ENCODE measurements at places on chromosomes 4 and X.
A peak's percentile ranks its signal among the peaks of the same experiment; 100 is the strongest.

- no peak for DNase-seq
Measured at GRCh38 chr4:52408471-52408870, 250.6 kb downstream of the USP46 start.

GRCh38 chr4:9765091-9765490 is 16.3 kb upstream of the DRD5 start:
- DNase-seq = no peak

GRCh38 chrX:446245-446644 is 59.5 kb upstream of the PPP2R3B start:
- peak; percentile 4 for DNase-seq

- DNase-seq = no peak
Measured at GRCh38 chr4:66372706-66373105, 702.4 kb upstream of the EPHA5 start.

DNA sequence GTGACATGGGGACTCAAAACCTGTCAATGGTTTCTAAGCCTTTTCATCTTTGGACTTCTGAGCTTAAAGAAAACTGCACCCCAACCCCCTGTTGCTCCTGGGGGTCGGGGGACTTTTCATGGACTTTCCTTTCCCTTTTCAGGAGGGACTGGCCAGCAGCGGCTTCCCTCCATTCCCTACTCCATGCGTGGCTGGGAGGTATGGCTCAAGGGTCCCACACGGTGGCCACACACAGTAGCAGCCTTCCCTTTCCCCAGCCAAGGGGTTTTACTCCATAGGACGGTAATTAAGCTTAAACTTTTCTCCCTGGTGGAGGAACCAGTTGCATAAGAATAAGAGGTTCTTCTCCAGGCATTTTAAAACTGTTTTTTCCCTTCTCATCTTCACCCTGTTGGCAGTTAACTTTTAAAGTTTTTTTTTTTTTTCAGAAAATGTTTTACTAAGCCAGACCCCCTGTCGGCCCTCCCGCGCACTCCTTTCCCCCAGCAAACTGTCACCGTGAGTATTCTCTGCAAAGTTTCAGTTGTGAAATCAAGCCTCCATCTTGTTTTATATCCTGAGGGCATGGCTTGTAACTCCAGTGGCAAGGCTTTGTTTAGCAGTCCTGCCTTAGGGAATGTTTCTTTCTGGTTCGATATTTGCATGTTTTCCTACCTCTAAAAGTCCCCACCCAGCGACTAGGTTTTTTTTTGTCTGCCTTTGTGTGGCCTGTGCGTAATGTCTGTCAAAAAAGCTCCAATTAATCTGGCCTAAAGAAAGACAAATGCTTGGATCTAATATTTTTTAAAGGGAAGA is 325.7 kb downstream of the TLL1 start:
- no peak for DNase-seq

DNA sequence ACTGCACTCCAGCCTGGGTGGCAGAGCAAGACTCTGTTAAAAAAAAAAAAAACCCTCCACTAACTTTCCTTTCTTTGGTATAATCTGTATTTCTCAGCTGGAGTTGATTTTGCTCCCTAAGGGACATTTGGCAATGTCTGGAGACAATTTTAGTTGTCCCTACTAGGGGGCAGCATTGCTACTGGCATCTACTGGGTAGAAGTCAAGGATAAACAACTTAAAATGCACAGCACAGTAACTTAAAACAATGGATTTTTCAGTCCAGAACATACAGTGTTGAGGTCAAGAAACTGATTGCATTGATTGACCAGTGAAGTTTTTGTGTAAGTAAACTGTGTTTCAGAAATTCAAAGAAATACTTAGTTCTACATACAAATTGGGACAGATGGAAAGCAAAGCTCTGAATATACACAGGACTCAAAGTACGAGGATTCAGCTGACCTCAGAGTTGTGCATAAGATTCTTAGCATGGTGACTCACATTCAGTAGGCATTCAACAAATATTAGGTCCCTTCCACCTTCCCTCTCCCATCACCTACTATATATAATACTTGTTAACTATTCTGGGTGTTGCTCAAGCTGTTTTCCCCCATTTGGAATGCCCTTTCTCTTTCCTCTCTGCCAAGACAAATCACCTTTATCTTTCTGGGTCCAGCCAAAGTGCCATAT is 8.8 kb downstream of the DDX53 start:
- no peak for DNase-seq

GRCh38 chrX:125507119-125507518 is 187.4 kb downstream of the TEX13C start:
- no peak for DNase-seq
